ENCODE measurements at places on chromosomes 11 and 22. TPM values are rescaled to one million over a fixed set of nuclear protein-coding genes. Genes with fewer than 3 reads are reported as not detected.

The ASRGL1 gene
- total RNA-seq: 134 TPM

The C11orf91 gene
- total RNA-seq: not detected

The MLC1 gene
- not detected for total RNA-seq

The PGGHG gene
- 13.6 TPM for total RNA-seq

The TUB gene
- total RNA-seq: 1.3 TPM

The TRIM6 gene
- 2.0 TPM for total RNA-seq

The TRIM49 gene
- not detected for total RNA-seq

The MEI1 gene
- 2.2 TPM for total RNA-seq

The CHEK2 gene
- 11.0 TPM for total RNA-seq

The DSCAML1 gene
- total RNA-seq: not detected

The CYTH4 gene
- 0.11 TPM for total RNA-seq

The BATF2 gene
- total RNA-seq: 1.1 TPM

The PYGM gene
- 0.35 TPM for total RNA-seq

The CRYBB2 gene
- total RNA-seq: not detected

The SUN2 gene
- total RNA-seq: 138 TPM

The UBQLN3 gene
- total RNA-seq: not detected

The BCO2 gene
- total RNA-seq: 1.8 TPM

The C11orf16 gene
- total RNA-seq: not detected

The ARHGEF17 gene
- total RNA-seq: 24.2 TPM

The TP53AIP1 gene
- total RNA-seq: not detected

The NUDT22 gene
- total RNA-seq: 47.1 TPM

The TMPRSS4 gene
- total RNA-seq: not detected

The PDGFB gene
- 69.0 TPM for total RNA-seq

The SLC25A18 gene
- not detected for total RNA-seq

The STT3A gene
- total RNA-seq: 234 TPM

The OLFML1 gene
- total RNA-seq: not detected

The SLC1A2 gene
- total RNA-seq: not detected

The FAM83F gene
- not detected for total RNA-seq

The PGA4 gene
- not detected for total RNA-seq

The SLCO2B1 gene
- 0.13 TPM for total RNA-seq

The F2 gene
- total RNA-seq: 0.14 TPM

The TUBA8 gene
- total RNA-seq: 7.3 TPM

The NR1H3 gene
- 5.5 TPM for total RNA-seq

Measured in pulmonary artery endothelial cell (primary cell).